Stimulated activated CD4-positive, alpha-beta T cell treated with anti-CD3 and anti-CD28 coated beads, TNF-alpha, amount 100 ng/mL, for 4 hours (primary cell): ENCODE measurements at places on chromosomes 3 and 15.

GRCh38 chr15:81024265-81024872 lies 23.6 kb downstream of the TLNRD1 start:
- DNase-seq = no peak

GRCh38 chr3:159077860-159078259 lies 276.0 kb downstream of the MFSD1 start:
- no peak for DNase-seq

DNA sequence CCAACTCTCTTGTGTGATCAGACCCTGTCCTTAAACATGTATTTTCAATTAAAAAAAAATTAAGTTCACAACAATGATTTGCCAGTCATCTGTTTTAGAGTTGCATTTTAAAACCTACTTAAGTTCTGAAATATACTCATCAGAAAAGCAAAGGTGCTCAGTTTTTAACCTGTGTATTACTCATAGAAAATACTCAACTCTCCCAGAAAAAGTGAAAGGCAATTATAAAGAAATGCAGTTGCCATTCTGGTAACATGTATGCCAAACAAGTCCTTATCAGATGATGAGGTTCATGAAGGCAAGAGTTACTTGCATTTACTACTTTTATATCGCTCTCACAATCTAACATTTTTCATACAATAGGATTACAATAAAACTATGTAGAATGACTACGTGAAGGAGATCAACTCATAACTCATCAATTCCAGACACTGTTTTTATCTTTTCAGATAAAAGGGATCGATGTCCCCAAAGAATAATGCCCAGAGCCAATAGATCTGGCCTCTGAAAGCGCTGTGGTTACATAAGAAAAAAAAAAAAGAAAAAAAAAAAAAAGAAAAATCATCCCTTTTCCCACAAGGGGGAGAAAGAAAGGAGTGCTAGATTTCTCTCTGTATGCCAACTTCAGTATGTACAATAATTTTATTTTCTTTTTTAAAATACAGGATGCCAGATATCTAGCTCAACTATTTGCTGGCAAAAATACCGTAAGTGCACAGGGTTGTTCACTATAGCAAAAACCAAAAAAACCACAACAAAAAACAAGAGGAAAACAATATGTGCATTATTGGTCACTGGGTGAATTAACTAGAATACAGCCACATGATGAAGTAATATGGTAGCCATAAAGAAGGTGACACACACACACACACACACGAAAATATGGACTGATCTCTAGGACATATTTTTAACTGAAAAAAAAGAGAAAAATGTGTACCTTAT lies 137.4 kb downstream of the NR1I2 start:
- DNase-seq = no peak

DNA sequence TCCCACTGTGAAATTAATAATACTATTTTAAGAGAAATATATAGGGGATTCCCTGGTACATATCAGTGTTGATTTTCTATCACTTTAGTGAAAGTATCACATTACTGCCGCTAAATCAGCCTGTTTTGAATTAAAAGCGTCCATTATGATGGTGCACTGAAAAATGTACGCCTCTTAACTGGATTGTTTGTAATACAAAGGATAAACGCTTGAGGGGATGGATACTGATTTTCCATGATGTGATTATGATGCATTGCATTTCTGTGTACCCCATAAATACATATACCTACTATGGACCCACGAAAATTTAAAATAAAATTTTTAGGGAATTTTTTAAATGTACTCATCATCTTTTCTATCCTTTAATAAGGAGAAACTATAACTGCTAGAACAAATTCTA lies 478.6 kb downstream of the MAGI1 start:
- DNase-seq = no peak

GRCh38 chr3:20652231-20652986 lies 466.4 kb upstream of the SGO1 start:
- DNase-seq = no peak

GRCh38 chr3:21705769-21706168 lies 45.2 kb downstream of the ZNF385D start:
- no peak for DNase-seq

GRCh38 chr3:15794303-15794771 lies 3.4 kb downstream of the ANKRD28 start:
- no peak for DNase-seq

DNA sequence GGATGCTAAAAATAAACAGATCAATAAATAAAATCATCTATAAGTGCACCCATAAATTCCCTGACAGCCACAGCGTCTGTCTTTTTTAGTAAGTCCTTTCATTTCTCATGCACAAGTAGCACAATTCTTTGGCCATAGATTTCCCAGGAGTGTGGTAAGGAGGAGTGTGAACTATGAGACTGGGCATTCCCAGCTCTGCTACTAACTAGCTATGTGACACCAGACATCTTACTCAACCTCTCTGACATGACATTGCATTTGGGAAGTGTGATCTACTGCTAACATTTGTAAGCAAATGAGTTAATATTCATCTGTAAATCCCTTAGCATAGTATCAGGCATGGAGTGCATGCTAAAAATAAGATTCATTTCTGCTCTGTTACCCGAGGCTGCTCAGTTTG lies 301.7 kb downstream of the NTRK3 start:
- DNase-seq = no peak

DNA sequence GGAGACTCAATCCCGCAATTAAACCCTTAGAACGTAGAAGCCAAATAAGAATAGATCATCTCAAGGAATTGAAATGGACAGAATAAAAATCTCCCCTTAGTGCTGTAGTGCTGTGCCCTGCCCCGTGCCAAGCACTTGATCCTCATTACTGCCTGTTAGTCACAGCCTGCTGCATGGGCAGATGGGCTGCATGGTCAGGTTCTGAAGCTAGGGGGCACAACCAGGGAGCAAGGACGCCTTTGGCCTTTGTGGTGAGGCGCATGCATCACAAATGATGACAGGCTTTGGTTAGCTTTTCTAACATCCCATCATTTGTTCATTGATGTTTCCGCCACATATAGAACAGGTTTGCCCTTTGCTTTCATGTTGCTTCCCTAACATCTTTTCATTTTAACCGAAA lies 336.3 kb upstream of the ADAMTS9 start:
- no peak for DNase-seq

DNA sequence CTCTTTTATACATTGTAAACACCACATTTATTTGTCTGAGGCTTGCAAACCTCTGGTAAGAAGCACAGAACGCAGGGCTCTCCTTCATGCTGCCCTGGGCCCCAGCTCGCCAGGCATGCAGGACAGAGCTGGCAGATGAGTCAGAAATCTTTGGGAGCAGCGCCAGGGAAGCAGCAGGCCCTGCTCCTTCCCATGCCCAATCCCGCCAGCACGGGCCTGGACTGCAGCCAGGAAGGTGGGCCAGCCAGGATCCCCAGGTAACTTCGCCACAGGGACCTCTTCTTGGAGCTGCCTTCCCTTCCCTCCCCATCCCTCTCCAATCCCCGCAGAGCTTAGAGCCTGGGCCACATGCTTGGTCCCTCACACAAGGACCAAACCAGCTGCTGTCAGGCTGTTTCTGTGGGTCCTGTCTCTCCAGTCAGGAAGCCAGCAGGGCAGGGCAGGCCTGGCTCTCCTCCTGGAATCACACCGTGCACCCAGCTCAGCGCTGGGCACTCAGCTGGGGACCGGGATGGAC lies 8.8 kb downstream of the STOML1 start:
- DNase-seq = no peak

GRCh38 chr3:42807929-42808328 lies 1.3 kb upstream of the ACKR2 start:
- DNase-seq = no peak

GRCh38 chr3:12916159-12916558 lies 74.8 kb upstream of the RPL32 start:
- no peak for DNase-seq

DNA sequence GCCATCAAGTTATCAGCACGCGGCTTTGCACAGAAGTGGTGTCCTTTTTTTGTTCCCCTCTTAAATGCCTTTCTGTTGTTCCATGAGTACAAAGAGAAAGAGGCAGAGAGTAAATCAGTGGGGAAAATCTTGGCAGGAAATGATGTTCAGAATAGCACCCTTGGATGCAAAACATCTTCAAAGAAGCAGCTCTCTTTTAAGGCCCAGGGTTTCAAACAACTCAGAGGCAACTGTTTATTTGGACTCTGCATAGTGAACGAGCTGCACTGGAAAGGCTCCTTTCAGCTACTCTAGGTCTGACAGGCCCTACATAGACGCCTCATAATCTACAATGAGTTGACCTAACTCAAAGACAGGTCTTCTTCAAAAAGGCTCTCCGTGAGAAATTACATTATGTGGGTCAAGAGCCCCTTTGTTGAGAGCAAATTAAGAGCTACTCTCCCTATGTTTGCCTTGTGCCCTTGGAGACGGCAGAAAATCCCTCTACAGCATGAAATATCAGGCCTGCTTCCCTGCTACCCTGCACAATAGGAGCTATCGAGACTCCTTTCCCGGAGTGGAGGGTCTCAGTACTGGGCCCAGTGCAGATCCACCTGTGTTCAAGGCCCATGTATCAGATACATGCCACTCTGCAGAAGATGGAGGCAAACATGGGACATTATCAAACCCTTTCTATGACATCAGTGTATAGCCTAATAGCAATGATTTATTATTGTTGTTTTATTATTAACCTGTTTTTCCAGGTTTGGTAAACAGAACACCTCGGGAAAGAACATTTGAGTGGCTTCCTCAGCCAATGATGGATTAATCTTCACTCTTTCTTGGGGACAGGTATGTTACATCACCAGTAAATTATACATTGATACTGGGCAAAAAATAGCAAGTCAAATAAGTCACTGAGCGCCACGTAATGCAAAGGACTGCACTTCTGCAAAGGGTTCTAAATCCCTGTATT lies 53.1 kb downstream of the HEG1 start:
- DNase-seq = no peak

- DNase-seq = no peak
These were observed 31.0 kb downstream of the ATP10A start for GRCh38 chr15:25832158-25832557.

- no peak for DNase-seq
These were observed 57.3 kb downstream of the ROBO2 start for GRCh38 chr3:77096966-77097890.

- no peak for DNase-seq
These were observed 251.5 kb downstream of the GABRG3 start for GRCh38 chr15:27222479-27222878.

DNA sequence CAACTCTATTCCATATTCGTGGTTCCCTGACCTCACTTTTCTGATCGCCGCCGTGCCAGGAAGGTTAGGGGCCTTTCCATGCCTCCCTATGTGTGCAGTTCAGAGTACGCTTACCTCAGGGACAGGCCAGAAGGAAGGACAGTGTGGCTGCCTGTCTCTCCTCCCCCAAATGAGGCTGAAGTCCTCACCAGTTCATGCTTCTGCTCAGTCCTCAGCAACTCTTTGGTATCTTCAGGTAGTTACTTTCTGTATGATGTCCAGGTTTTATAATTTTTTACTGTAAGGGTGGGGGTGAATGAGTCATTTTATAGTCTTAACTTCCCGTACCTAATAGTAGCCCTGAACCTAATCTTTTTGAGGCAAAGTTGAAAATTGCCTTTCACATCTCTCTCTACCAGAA lies 98.7 kb downstream of the VPS8 start:
- DNase-seq = no peak

- peak; percentile 12 for DNase-seq
These were observed 76.0 kb downstream of the ZNF609 start for GRCh38 chr15:64536244-64536836.

DNA sequence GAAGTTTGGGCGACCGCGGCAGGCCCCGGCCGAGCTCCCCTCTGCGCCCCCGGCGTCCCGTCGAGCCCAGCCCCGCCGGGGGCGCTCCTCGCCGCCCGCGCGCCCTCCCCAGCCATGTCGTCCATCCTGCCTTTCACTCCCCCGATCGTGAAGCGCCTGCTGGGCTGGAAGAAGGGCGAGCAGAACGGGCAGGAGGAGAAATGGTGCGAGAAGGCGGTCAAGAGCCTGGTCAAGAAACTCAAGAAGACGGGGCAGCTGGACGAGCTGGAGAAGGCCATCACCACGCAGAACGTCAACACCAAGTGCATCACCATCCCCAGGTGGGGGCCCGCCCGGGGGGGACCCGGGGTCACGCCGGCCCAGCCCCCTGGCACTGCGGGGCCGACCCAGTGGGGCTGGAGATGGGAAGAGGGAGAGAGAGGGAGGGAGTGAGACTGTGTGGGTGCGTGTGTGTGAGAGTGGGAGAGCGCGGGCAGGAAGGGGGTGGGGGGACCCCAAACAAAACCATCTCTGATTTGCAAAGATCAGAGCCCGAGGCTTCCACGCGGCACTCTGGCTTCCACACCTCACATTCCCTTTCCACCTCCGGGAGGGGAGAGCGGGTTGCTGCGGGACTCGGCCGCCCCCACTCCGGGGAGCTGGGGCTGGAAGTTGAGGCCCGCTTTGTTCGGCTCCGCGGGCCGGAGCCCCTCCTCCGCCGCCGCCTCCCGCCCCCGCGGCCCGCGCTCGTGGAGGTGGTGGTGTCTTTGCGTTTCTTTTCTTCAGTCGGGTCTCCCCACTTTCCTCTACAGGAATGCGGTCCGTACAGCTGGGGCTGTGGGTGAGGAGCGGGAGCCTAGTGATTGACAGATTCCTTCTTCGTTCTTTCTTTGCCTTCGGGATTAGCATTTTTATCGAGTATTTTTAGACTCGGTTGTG lies 898 bp downstream of the SMAD3 start:
- no peak for DNase-seq

DNA sequence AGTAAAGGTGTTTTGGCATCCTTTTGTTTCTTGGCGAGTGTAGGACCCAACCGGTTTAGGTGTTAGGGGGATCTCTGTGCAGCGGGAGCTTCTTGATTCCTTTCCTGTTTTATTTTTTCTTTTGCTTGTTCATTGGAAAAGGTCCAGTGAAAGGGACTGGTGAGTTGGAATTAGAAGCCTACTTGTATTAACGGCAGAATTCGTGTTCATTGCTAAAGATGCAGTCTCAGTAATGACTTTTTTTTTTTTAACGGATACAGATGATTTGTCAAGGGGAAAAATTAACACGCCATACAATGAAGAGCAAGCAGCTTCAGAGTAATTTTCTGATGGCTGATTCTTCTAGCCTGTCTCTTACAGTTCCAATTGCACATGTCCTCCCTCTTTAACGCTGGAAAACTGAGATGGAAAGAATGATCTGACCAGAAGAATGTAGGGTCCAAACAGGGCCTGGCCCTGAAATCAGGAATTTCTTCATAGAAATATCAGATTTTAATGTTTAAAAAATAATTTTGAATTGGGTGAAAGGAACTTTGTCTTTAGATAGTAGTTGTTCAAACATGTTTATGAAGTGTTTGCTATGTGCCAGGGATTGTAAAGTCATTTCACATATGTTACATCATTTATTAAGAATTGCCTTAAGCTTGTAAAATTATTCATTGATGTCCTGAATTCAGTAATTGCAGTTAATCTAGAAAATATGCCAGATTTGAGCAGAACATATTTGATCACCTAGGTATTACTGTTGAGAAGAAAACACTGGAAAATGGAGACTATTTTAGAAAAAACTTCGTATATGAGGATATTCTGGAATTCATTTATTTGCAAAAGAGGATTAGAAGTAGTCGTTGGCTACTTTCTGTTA lies 1.4 kb downstream of the MAPK6 start:
- DNase-seq = no peak
